ENCODE measurements at places on chromosomes 4 and X.

DNA sequence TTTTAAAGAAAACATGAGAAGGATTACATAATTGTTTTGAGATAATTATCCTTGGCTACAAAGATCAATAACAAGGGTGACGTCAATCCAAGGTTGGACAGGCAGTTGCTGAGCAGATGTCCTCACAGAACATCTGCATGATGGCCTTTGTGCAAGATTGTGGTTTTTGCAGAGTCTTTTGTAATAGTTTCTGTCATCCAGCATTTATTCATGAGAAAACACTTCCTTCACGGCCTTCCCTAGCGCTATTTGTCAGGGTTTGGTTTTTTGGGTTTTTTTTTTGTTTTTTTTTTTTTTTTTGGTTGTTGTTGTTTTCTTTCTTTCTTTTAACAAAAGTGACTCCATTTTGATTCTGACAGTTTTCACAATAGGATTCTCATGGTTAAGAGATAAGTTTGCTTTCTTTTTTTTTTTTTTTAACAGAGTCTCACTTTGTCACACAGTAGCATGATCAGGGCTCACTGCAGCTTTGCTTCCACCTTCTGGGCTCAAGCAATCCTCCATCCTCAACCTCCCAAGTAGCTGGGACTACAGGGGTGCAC, 31.5 kb upstream of the ELF2 start:
- no peak for DNase-seq
- H3K4me3 ChIP-seq: no peak overlapping the region
- H3K36me3 ChIP-seq: no peaks in the 10 kb centered on the region
- no peak overlapping the region for H3K27ac ChIP-seq
- no peaks in the 10 kb centered on the region for H3K27me3 ChIP-seq
- H3K4me1 ChIP-seq: peaks cover 6% of the 10 kb centered on the region

DNA sequence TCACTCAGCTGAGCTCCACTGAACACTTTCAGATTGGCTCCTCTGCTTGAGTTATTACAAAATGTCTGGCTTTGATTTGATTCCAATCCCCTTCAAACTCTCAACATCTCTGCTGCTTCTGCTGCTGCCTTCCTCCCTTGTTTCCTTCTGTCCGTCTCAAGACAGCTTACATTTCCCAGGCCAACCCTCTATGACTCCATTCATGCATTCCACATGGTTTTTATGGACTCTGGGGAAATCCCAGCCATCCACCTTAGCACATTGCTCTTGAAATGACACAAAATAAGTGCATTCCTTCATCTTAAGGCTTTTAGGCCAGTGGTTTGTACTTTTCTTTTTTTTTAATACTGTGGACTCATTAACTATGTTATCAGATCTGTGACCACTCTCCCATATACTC, 68.5 kb upstream of the TMEM164 start:
- no peak overlapping the region for H3K4me3 ChIP-seq
- peaks cover 16% of the 10 kb centered on the region for H3K27me3 ChIP-seq
- H3K4me1 ChIP-seq: no peaks in the 10 kb centered on the region
- no peak for DNase-seq

DNA sequence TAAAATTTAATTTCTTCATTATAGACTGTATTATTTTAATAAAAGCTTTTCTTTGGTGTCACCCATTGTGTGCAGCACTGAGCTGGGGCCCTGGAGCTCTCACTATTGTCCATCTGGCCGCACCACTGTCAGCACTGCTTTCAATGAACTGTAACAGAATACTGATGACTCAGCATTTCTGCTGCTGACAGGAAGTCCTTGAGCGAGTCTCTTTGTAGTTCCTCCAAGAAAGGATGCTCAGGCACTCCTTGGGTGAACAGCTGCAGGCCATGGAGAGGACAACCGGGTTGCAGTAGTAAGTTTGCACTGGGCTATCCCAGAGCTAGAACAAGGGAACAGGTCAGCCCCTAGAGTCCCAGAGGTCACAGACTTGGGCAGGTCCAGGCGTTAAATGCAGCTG, 81.6 kb downstream of the SORBS2 start:
- H3K36me3 ChIP-seq: peaks cover 10% of the 10 kb centered on the region
- H3K27ac ChIP-seq: no peak overlapping the region
- H3K4me3 ChIP-seq: no peak overlapping the region
- DNase-seq: peak; percentile 15
- H3K4me1 ChIP-seq: peaks cover 13% of the 10 kb centered on the region

DNA sequence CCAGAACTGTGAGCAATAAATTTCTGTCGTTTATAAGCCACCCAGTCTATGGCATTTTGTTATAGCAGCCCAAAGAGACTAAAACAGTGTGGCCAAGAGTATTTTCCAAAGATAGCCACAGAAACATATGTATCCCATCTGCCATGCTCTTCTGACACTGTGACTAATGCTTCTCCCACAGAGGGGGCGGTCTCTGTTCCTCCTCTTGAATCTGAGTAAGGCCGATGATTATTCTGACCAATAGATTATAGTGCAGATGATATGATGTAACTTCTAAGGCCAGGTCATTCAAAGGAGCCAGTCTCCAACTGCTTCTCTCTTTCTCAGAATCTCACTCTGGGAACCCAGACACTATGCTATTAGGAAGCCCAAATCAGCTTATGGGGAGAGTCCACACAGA, 570.7 kb downstream of the BCOR start:
- no peaks in the 10 kb centered on the region for H3K4me1 ChIP-seq
- DNase-seq: no peak
- no peak overlapping the region for H3K27ac ChIP-seq
- peaks cover 3% of the 10 kb centered on the region for H3K27me3 ChIP-seq
- H3K36me3 ChIP-seq: no peaks in the 10 kb centered on the region

- no peaks in the 10 kb centered on the region for H3K27me3 ChIP-seq
- no peak overlapping the region for H3K4me3 ChIP-seq
- no peaks in the 10 kb centered on the region for H3K4me1 ChIP-seq
- no peaks in the 10 kb centered on the region for H3K36me3 ChIP-seq
Observed at GRCh38 chr4:105520819-105521790, 31.3 kb upstream of the ARHGEF38 start.

DNA sequence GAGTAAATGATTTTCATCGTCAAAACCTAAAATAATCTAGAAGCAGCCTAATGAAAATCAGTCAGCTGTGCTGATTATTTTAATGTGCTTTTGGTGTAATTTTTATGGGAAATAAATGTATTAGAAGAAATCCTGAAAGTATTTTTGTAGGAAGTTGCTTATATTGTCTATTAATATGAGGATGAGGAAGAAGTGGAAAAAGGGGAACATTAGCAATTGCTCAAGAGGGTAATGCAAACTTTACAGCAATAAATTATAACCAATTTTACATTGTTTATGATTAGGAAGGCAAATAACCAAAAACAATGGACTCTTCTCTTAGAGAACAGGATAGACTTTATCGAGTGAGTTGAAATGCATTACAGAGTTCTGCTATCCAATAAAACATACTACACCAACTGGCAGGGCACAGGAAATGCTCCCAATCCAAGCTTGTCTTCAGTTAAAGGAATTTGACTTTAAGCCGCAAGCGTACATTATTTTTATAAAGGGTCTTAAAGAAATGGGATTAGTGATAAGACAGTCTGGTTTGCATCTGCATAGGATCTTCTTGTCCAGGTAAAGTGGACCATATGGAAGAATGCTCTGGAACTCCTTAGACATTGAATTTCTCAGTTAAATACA, 374.8 kb downstream of the PDGFC start:
- DNase-seq: no peak
- no peaks in the 10 kb centered on the region for H3K36me3 ChIP-seq
- H3K4me3 ChIP-seq: no peak overlapping the region
- no peak overlapping the region for H3K27ac ChIP-seq
- no peaks in the 10 kb centered on the region for H3K27me3 ChIP-seq
